Stimulated activated CD4-positive, alpha-beta T cell treated with anti-CD3 and anti-CD28 coated beads, Interleukin-12 subunit alpha, Interleukin-12 subunit beta, amount 100 ng/mL, for 48 hours (primary cell): ENCODE measurements at places on chromosomes 3 and 15.

GRCh38 chr3:89946884-89947283, 839.5 kb downstream of the EPHA3 start:
- DNase-seq, result no peak

GRCh38 chr3:43902415-43902814, 211.7 kb downstream of the ABHD5 start:
- no peak for DNase-seq

DNA sequence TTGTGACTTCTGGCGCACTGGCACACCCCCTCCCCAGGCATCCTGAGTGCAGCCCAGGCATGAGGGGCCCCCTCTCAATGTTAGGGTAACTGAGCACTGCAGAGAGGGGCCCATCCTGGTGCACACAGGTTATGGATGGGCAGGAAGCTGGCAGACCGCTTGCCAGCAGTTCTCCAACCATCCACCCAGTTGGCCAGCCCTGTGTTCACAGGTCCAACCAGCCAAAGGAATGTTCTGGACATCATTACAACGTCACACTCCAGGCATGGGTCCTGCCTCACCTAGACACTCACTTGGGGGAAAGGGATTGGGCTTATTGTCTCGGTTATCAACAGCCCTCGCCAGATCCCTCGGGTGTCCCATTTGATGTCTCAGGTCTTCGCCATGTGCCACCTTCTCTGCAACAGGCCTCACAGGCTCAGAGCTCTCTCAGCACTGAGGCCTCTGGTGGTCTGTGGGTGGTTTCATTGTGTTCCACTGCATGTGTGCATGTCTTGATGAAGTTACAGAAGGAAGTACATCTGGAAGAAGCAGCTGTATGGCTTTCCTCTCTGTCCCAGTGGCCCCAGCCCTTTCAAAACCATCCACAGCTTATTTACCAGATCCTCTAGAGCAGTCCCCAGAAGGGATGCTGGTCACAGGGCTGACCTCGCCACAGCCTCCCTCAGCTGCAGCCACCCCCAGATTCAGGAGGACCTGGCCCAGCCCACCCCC, 23.7 kb downstream of the ADCY5 start:
- no peak for DNase-seq

DNA sequence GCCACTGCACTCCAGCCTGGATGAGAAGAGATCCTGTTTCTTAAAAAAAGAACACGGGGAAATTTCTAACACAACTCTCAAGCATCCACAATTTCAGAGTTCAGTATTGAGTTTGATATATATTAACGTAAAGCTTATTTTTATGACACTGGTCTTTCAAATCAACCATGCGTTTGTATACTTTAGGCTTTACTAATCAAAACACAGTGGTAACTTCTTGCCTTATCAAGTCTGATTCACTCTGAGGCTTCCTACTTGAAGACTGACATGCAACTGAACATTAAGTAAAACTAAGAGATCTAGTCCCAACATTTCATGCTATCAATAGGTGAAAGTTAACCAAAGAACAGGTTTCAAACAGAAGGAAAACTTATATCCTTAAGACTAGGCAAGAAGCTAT, 46.7 kb downstream of the PRTG start:
- no peak for DNase-seq

DNA sequence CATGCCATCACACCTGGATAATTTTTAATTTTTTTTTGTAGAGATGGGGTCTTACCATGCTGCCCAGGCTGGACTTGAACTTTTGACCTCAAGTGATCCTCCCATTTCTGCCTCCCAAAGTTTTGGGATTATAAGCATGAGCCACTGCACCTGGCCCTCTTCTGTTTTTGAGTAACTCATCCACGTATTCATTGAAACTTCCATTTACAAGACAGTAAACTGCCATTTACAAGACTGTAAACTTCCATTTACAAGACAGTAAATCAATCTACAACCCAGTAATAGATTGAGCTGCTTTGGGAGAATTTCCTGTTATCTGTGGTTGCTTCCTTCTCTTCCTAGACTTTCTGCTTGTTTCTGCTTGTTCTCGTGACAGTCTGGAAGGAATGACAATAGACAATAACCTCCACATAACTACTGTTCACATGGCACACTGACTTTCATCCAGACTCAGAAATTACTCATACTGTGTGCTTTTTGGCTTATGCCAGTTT, 114.7 kb upstream of the CCNL1 start:
- DNase-seq, result no peak

GRCh38 chr3:107377151-107377550, at the start of gene CCDC54:
CCDC54 (plus strand) TSS chr3:107377439; CDS start chr3:107377588, 149 bp downstream.
- DNase-seq, result no peak

GRCh38 chr3:48739955-48740823, 23.2 kb upstream of the IP6K2 start:
- peak; percentile 52 for DNase-seq

DNA sequence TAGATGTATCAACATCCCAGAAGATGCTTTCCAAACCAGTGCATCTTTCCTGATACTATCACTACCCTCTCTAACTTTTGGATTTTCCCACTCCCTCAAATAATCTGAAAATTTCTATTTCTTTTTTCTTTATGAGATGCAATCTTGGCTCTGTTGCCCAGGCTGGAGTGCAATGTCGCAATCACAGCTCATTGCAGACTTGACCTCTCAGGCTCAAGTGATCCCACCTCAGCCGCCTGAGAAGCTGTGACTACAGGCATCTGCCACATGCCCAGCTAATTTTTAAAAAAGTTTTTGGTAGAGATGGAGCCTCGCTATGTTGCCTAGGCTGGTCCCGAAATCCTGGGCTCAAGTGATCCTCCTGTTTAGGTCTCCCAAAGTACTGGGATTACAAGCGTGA, 239.7 kb downstream of the SUCLG2 start:
- no peak for DNase-seq

- DNase-seq, result no peak
Observed at GRCh38 chr15:72515591-72516389, 41.7 kb downstream of the ARIH1 start.

DNA sequence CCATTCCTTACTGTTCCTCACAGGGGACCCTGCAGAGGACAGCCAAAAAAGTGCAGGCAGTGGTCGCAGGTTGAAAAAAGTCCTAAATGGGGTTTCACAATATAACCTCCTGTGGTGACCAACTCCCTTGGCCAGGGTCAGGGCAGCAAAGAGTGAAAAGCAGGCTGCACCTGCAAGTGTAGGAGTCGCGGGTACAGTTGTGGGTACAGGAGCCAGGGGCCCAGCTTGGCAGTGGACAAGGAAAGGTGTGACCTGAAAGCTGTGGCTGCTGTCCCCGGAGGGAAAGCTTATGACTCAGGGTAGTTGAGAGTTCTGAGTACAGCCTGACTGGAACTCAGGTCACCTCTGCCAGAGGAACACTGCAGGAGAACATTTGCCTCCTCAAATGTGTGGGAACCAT, 1114.1 kb downstream of the ROBO2 start:
- no peak for DNase-seq

- no peak for DNase-seq
Observed at GRCh38 chr3:137687181-137687879, 76.8 kb upstream of the SOX14 start.

GRCh38 chr15:74776821-74777768, 4.8 kb upstream of the CSK start:
- DNase-seq, result no peak

GRCh38 chr3:39275963-39276593, 3.8 kb downstream of the CX3CR1 start:
- no peak for DNase-seq

GRCh38 chr3:105622169-105622568, 246.6 kb downstream of the CBLB start:
- DNase-seq, result no peak

- no peak for DNase-seq
Observed at GRCh38 chr3:74789111-74789510, 174.7 kb upstream of the CNTN3 start.

DNA sequence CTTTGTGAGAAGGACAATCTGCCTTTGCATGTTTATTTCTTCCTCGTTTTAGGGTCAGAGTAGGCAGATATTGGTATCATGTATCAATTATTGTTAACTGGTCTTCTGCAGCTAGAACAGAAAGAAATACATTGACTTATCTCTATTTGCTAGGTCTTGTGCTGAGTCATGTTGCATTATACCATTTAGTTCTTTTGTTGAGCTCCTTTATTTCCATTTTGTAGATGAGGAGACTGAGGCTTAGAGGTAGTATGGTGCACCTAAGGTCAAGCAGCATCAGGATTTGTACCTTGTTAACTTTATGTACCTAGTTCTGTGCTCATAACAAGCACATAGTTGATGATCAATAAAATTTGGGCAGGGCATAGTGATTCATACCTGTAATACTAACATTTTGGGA, 182.6 kb downstream of the ITPR1 start:
- DNase-seq, result no peak
